ENCODE measurements at places on chromosomes 2 and 18.

DNA sequence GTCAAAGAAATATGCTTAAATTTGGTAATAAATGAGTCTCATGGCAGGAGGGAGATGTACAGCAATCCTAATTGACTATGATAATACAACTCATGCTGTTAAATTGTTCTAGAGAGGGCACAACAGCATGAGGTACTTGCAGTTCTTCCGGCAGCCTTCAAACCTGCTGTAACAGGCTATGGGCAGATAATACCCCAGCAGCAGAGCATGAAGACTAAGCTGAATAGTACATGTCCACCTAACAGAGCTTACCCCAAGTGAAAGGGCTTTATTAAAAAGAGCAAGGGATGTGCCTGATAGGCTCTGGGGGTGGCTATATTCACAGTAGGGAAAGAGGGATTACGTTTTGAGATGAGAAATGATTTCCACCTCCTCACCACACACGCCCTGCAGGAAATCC is 28.9 kb downstream of the MRO start:
- DNase-seq, result no peak

DNA sequence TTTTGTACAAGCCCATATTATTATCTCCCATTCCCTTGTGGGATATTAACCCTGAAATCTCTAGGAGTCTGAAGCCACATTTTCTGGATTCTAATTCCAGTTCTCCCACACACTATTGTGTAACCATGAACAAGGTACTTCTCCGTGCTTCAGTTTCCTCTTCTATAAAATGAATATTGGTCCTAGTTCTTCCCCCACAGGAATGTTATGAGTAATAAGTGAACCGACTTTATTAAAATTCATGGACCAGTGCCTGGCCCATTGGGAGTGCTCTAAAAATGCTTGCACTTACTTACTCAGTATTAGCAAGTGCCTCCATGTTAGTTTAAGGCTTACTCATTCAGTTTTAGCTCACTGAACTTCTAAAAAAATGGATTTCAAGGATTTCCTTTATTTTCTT is 1.4 kb upstream of the ACMSD start:
- DNase-seq, result no peak

DNA sequence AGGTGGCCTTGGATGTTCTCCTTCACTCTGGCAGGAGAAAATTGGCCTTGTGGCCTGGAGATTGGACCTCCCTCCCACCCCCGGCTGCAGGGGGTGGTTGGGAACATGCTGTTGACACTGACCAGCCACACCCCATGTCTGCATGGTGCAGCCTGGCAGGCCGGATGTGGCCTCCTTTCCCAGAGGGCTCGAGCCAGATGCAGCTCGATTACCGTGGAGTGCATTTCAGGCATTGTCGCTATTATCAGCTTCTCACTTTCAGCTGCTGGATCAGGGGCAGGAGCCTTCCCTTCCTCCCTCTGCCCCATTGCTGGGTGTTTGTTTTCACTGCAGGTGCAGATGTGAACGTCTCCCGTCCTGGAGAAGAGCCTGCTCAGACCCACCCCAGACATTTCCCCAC is 211.0 kb upstream of the SIX2 start:
- no peak for DNase-seq

GRCh38 chr2:192579965-192580700 is 385.4 kb upstream of the TMEFF2 start:
- DNase-seq, result no peak

- no peak for DNase-seq
Measured at GRCh38 chr18:40355726-40356125, 1599.3 kb upstream of the PIK3C3 start.

GRCh38 chr18:62757399-62758010 is 42.2 kb downstream of the PHLPP1 start:
- no peak for DNase-seq

DNA sequence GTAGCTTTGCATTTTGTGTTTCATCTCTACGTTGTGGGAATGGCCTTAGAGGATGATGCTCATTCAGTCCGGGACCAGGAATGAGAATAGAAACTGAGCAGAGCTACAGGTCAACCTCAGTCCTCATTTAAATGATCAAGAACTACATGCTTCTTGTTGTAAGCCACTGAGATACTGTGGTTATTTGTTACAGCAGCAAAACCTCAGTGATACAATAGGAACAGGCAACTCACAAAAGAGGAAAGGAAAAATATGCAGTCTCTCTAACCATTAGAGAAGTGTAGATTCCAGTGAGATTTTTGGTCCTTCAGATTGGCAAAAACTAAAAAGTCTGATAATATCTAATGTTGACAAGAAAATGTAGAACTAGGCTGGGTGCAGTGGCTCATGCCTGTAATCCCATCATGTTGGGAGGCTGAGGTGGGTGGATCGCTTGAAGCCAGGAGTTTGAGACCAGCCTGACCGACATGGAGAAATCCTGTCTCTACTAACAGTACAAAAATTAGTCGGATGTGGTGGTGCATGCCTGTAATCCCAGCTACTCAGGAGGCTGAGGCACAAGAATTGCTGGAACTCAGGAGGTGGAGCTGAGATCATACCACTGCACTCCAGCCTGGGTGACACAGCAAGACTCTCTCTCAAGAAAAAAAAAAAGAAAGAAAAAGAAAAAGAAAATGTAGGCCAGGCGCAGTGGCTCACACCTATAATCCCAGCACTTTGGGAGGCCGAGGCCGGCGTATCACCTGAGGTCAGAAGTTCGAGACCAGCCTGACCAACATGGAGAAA is 13.3 kb downstream of the CHCHD5 start:
- no peak for DNase-seq

DNA sequence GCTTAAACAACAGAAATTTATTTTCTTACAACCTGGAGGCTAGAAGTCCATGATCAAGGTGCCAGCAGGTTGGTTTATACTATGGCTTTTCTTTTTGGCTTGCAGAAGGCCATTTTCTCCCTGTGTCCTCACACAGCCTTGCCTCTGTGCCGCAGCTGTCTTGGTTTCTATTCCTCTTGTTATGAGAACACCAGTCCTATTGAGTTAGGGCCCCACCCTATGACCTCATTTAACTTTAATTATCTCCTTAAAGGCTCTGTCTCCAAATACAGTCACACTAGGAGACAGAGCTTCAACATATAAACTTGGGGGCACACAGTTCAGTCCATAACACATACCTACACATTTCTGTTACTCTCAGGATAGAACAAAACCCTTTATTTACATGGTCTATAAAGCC is 17.3 kb upstream of the RHOB start:
- DNase-seq, result no peak

Data from T-helper 17 cell (primary cell).